Tibial nerve (tissue), 4 donors: ENCODE measurements at places on chromosomes 16 and 17. TPM values are rescaled to one million over a fixed set of nuclear protein-coding genes. Genes with fewer than 3 reads are reported as not detected.
A peak's percentile ranks its signal among the peaks of the same experiment; 100 is the strongest.

- no peaks in the 10 kb centered on the region for H3K27me3 ChIP-seq
- no peaks in the 10 kb centered on the region for H3K36me3 ChIP-seq
- H3K4me3 ChIP-seq: no peak overlapping the region
- DNase-seq: no peak
- H3K27ac ChIP-seq: peak overlapping the region; percentile 30
- H3K4me1 ChIP-seq: peaks cover 56% of the 10 kb centered on the region
Observed at GRCh38 chr17:78314683-78315354, 45.1 kb downstream of the SOCS3 start.

GRCh38 chr16:82108100-82108499 is 61.9 kb downstream of the MPHOSPH6 start:
- no peak for DNase-seq
- H3K27me3 ChIP-seq: no peaks in the 10 kb centered on the region
- H3K36me3 ChIP-seq: no peaks in the 10 kb centered on the region
- H3K4me1 ChIP-seq: no peaks in the 10 kb centered on the region
- H3K4me3 ChIP-seq: no peak overlapping the region
- H3K27ac ChIP-seq: no peak overlapping the region

GRCh38 chr17:75271955-75272847 is 1.2 kb upstream of the MIF4GD start:
- no peaks in the 10 kb centered on the region for H3K27me3 ChIP-seq
- no peaks in the 10 kb centered on the region for H3K4me1 ChIP-seq
- peak overlapping the region; percentile 53 for H3K4me3 ChIP-seq
- H3K27ac ChIP-seq: peak overlapping the region; percentile 93
- no peak for DNase-seq
- H3K36me3 ChIP-seq: peaks cover 32% of the 10 kb centered on the region

GRCh38 chr16:72704746-72705372 is 343.1 kb downstream of the ZFHX3 start:
- no peaks in the 10 kb centered on the region for H3K27me3 ChIP-seq
- no peak for DNase-seq
- H3K4me1 ChIP-seq: no peaks in the 10 kb centered on the region

DNA sequence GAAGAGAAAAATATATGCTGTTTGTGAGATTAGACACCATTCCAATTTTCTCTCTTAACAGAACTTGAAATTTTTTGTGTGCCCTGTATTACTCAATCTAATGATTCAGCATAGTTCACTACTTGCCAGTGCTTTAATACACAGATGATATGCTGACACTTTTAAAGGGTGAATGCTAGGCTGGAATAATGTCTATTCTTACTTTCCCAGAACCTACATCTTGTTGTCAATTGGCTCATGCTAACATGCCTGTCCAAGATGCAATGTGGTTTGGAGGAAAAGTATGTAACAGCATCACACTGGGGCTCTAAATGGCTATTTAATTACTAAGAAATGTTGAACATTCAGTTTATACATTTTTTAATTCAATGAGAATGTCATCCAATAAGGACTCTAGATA is 7.6 kb upstream of the MAP2K6 start:
- H3K4me1 ChIP-seq: no peaks in the 10 kb centered on the region
- no peaks in the 10 kb centered on the region for H3K36me3 ChIP-seq
- no peak for DNase-seq
- H3K27ac ChIP-seq: no peak overlapping the region
- H3K27me3 ChIP-seq: peaks cover 2% of the 10 kb centered on the region
- no peak overlapping the region for H3K4me3 ChIP-seq

C17orf113 gene
- total RNA-seq: 2.1 TPM

ENPP7 gene
- not detected for total RNA-seq

UNC13D gene
- total RNA-seq: 53.1 TPM
